Stimulated activated CD8-positive, alpha-beta memory T cell treated with anti-CD3 and anti-CD28 coated beads, Interleukin-15, amount 100 ng/mL, for 1 hour (primary cell): ENCODE measurements at places on chromosomes 5 and 9.

- DNase-seq, result no peak
Observed at GRCh38 chr9:69466151-69466550, 141.1 kb downstream of the ENTREP1 start.

- no peak for DNase-seq
Observed at GRCh38 chr5:32022638-32023037, 151.5 kb downstream of the GOLPH3 start.

- no peak for DNase-seq
Observed at GRCh38 chr9:77587851-77588250, 60.3 kb downstream of the GNA14 start.

DNA sequence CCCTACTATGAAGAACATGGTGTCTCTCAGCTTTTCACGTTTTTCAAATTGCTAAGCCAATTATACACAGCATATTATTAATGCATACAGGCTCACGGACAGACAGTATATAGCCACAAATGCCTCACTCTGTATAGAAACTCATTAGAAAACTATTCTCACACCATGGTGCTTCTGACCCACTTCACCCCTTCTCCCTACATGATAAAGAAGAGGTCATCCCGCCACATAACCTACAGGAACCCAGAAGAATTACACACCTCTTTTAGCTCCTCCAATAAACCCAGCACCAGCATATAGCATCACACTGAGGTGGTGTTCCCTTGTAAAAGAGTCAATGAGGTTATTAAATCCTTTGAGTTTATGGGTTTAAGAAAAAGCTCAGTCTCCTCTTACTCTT lies 5.6 kb downstream of the TLE1 start:
- DNase-seq, result no peak

DNA sequence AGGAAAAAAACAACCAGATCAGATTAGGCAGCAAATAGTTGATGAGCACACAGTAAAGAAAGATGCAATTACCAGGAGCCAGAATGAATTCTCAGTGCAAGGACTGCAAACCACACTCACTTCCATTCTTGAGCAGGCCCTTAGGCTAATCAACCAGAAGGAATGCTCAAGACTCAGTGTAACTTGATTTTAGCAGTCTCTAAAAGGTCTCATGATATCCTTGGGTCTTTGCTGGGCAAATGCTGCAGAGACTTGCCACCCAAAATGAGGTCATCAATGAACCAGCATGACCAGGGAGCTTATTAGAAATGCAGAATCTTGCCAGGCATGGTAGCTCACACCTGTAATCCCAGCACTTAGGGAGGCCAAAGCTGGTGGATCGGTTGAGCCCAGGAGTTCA lies 20.1 kb upstream of the TMEM245 start:
- DNase-seq, result no peak

DNA sequence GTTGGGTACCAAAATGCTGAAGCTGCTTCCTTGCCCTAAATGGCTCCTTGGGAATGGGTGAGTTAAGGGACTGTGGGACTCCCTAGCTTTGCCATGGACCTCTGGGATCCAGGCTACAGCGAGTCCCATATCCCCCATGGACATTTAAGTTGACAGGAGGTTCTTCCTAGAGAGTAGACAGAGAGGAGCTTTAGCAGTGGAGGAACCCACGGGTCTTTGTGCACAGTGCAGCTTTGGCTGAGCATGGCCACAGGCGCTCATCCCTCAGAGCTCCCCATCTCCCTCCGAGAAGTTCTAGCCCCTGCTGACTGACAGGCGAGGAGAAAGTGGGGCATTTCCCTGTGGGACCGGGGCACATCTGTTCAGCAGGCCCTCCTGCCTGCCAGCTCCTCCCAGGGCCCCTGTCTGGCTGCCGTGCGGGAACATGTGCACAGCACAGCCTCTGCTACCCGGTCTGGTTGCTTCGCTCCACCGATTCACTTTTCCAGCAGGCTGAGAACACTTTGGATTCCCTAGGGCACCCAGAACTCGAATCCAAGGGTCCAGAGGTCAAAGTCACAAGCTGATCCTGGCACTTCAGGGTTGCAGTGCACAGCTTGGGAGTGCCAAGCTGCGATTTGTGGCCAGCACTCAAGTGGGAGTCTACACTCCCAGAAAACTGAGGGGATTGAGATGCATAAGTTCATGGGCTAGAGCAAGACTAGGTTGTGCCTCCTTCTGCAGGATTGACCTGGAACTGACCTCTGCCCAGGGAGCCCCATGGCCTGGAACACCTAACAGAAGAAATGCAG lies 40.6 kb upstream of the DMRTA1 start:
- no peak for DNase-seq

- DNase-seq, result no peak
Observed at GRCh38 chr5:50675385-50675784, 8.9 kb downstream of the PARP8 start.

DNA sequence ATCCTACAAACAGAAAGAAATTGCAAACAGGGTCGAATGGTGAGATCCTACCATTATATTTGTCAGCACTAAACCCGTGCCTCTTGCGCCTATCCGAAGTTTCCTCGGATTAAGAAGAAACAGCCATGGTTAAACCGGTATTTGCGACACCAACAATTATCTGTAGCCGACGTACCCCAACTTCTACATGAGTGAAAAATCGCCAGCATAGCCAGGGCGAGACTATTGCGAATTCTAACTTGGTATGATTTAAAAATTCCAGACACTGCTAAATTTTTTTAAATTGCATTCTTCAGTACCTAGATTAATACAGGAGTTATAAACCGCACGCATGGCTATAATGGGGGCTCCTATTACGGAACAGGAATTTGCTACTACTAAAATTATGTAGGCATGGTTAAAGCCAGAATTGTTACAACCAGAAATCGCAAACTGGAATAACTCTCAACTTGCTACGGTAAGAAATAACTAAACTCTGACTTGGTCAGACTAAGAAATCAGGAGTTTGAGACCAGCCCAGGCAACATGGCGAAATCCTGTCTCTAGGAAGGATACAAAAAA lies 25.3 kb upstream of the ANXA2R start:
- no peak for DNase-seq

DNA sequence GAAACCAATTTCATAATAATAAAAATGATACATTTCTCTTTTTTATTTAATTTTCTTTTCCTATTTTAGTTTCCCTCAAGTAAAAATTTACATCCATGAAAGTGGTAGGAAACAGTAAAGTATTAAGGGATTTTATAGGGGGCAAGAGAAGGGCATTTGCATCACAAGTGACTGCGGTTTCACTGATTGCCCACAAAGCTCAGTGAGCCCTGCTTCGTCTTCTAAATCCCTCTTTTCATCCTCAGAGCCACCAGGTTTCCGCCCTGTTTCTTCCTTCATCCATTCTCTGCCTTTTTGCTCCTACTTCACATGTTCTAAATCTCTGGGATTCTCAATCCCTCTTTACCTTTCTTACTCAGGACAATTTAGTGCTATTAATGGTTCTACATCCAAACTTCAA lies 491.4 kb downstream of the LRRC70 start:
- no peak for DNase-seq

DNA sequence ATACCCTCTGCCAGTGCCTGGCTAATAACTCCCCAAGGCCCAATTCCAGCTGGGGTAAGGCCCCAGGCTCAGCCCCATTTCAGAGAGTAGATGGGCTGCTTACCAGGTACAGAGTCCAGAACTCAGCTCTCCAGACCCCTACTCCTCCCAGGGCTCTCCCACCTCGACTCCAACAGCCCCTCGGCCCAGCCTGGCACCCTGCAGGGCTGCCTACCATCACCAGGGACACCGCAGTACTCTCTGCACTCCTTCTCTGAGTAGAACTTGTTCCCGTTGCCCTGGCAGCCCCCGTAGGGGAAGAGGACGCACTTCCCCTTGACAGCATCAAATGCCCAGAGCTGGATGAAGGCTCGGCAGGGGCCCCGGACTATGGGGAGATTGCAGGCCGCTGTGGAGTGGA lies 17.4 kb downstream of the AMBP start:
- no peak for DNase-seq

DNA sequence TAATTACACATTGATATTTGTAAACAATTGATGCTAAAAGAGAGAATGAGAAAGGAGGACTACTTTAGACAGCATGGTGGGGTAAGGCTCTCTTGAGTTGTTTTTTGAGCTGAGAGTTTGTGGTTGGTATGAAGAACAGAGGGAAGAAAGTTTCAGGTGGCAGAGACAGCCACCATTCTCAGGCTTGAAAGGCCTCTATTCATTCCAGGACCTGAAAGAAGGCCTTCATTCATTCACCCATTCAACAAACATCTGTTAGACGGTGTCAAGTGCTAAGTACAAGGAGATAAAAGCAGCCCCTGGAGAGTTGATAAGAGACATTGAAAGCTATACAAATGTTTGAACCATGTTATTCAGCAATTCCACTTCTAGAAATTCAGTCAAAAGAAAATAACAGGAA lies 21.7 kb upstream of the ADAM19 start:
- DNase-seq, result no peak

DNA sequence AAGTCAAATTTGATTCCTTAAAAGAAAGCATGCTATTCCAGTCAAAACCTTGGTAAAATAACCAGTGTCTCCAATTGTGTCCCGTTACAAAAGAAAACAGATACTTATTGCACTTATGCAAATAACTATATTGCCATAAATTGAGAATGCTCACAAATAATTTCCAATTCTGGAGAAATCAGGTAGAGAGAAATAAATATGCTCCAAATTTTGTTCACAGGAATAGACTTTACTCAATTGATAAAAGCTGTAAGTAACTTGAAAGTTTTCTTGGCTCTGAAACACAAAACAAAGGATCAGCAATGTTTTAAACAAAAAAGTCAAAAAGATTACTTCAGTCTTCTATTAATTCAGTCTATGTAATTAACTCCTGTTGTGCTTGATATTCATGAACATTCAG lies 7.8 kb upstream of the DTWD2 start:
- DNase-seq, result no peak

DNA sequence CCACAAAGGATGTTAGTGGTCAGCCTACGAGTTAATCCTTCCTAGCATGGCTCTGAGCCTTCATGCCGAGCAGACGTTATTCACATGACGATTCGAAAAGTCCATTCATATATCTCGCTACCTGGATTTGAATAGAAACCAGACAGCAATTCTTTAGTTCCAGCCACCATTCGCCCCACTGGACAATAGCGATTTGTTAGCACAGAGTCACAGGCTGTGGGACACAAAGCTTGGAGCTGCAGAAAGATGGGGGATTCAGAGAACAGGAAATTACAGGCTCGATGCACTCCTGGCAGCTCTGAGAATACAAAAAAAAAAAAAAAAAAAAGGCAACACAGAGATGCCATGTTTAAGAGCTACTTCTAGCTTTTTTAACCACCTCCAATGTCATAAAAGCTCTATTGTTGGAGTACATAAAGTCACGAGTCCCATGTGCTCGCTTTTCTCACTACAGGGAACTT lies 110.7 kb downstream of the NR6A1 start:
- DNase-seq, result no peak

GRCh38 chr5:128397876-128398275 lies 140.2 kb downstream of the FBN2 start:
- DNase-seq, result no peak

GRCh38 chr5:61286446-61287132 lies 45.5 kb upstream of the ZSWIM6 start:
- no peak for DNase-seq

- DNase-seq, result no peak
Observed at GRCh38 chr5:120055858-120056257, 408.2 kb upstream of the PRR16 start.

GRCh38 chr5:125310749-125311148 lies 564.3 kb upstream of the ZNF608 start:
- no peak for DNase-seq

- no peak for DNase-seq
Observed at GRCh38 chr9:4850603-4851310, 58.0 kb downstream of the RCL1 start.

DNA sequence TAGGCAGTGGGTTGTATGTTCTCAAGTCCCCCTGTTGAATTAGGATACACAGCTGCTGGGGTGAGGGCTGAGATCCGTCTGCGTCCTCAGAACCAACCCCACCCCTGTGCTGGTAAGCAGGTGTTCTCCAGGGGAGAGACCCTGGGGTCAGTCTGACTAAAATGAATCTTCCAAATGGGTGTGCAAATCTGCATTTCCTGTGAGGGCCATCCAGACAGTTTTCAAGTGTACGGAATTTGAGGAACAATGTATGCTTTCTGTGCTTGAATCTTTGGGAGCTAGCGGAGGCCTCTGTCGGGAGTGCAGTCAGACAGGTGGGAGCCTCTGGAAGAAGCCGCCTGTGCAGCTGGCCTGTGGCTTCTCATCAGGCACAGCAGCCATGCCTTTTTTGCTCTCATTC lies 122.9 kb downstream of the MACROH2A1 start:
- no peak for DNase-seq

DNA sequence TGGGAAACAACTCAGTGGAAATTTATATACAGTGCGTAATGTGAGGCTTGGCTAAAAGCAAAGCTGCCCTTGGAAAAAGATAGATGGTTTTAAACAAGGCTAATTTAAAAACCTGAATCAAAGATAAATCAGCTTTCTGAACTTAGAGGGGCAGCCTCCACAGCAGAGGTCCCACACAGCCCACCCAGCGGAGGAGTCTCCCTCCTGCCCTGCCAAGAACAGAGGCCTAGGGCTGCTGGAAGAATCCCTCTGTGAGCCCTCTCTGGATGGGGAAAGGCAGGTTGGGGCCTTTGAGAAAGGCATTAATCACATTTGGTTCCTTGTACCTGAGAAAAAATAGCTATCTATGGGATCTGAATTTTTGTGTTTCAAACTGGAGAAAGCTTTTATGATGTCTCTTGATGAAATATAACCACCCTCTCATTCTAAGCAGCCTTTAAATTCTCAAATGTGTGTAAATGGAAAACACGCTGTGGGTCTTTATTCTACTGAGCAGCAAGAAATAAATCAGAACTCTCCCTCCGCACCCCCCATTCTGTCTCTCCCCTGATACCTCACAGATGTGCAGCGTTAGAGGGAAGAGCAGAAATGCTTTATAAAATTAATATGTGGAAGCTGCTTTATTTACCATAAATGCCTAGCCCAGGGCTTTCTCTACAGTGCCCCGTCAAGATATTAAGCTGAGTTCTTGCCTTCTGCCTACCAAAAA lies 329.2 kb downstream of the EFNA5 start:
- DNase-seq, result no peak

DNA sequence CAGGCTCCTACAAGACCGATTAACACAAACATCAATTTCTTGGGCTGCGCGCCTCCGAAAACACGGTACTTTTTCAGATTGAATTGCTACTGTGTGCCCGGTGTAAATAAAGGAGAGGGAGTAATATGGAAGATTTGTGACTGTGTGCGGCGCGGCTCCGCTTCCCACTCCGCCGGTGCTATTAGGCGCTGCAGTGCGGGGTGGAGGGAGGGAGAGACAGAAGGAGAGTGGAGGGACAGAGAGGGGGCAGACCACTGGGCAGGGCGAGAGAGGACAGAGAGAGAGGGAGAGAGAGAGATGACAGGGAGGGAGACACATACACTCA lies 24.7 kb upstream of the RNU6ATAC start:
- no peak for DNase-seq

DNA sequence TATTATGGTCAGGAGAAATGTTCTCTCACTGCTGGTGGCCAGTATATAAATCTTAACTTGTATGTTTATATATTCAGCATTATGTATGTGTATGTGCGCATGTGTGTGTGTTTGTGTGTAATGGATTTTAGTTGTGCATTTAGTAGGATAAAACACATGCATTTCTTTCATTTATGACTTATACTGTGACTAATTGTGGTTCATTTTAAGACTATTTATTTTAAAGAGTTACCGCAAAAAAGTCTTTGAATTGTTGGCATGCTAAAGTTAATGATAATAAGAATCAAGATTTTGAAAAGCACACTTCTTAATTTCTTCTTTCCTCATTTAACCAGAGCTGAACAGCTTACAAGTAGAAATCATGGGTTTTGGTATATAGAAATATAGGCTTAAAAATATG lies 60.9 kb downstream of the RAI14 start:
- no peak for DNase-seq
